Inflammatory macrophage treated with lipopolysaccharide for 4 hours (primary cell): ENCODE measurements at places on chromosomes 1 and 21.

DNA sequence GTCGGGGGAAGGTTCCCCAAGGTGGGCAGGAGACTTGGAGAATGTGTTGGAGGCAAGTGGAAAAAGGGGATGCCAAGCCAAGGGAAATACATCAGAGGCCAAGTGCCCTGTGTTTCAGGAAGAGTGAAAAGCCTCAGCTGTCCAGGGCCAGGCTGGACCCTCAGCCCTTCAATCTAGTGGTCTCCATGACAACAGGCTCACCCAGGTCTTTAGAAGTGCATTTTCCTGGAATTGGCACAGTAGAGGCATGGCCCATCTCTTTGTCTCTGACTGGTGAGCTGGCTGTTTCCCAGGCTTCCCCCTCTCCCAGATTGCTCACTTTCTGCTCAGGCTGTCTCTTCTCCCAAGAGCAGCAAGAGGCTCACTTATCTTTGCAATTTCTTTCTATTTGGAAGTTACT lies 10.4 kb upstream of the RHBG start:
- DNase-seq: no peak

DNA sequence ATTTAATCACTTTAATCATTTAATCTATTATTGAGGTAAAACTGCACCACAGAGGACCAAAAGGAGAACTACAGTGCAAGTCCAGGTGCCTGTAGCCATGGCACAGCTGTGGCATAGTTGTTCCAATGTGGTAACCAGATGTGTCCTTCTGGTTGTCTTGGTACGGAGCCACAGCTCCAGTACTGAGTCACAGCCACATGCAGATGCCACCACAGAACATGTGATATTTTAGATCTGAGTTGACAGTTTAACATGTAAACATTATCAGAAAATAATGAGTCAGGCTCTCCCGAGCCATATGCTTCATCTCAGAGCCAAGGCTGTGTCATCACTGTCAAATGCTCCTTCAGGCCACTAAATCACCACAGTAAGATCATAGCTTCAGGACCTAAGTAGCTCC lies 56.4 kb upstream of the RGS7 start:
- DNase-seq: no peak

DNA sequence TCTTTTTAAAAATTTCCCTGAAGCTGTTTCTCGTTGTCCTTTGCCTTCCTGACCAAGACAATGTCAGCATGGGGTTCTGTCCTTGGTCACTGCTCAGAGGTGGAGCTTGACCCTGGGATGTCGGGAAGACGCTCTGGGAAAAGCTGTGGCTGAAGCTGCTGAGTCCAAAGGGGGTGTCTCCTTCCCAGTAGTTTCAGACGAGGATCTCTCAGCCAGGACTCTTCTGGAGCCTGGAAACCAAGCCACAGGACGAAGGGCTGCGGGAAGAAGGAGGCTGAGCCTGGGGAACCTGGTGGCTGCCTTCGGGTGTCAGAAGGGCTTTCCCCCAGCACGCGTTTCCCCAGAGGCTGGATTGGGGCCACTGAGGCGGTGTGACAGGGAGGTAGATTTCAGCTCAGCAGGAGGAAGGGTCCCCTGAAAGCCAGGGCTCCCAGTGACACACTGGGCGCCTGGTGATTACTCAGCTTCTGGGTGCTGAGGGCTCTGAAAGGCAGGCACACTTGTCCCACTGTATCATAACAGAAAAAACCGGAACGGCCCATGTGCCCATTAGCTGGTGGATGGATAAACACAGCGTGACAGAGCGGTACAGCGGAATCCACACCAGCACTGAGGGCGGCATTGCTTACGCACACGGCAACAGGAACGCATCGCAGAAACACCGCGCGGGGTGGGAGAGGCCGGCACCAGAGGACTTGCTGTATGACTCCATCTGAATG lies 5.0 kb upstream of the KRTAP12-1 start:
- no peak for DNase-seq

DNA sequence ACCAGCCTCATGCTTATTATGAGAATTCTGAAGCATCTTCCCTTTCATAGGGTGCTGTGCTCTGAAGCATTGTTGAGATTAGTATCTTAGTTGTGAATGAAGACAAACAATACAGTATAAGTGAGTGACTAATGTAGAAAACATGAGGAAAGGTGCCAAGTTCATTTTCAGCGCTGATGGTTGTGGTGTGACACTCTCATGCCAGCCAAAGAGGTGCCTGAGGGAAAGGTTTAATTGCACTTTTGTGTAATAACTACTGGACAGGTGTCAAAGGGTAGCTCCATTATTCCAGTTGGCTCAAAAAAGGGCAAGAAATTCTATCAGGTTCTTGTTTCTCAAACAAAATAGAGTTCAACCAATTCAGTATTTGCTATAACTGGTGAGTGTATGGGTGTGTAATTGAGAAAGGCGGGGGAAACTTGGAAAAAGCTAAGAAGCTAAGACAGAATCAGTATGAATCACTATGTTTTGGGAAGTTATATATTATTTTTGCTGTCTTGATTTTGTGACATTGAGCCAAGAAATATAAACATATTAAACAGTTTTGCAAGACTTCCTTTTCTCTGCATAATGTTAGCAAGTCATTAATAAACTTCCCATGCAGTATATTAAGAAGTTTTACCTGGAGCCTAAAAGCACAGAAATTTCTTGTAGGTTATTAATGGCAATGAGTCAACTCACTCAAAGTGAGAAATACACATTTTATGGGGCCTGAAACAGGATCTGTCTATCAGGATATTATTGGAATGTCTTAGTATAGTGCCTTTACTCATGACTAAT lies 31.8 kb downstream of the KCNK2 start:
- no peak for DNase-seq

DNA sequence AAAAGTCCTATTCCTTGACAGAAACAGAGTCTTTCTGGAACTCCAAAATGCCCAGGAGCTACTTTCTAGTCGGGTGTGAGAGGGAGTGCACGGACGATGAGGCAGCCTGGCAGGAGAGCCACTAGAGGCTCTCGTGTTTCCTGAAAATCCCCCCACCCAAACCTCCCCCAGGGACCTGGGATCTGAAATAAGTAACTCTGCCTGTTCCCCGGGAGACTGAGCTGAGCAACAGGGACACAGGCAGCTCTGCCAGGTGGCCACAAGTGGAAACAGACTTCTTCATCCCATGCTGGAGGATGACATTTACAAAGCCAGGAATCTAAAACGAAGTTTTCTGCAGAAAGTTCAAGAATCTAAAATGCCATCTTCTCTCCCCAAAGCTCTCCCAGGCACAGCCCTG lies 77.1 kb downstream of the ITPKB start:
- DNase-seq: no peak

GRCh38 chr21:31666445-31667010 lies 7.0 kb downstream of the SOD1 start:
- no peak for DNase-seq

- no peak for DNase-seq
Measured at GRCh38 chr1:226222686-226223085, 778 bp upstream of the MIXL1 start.

DNA sequence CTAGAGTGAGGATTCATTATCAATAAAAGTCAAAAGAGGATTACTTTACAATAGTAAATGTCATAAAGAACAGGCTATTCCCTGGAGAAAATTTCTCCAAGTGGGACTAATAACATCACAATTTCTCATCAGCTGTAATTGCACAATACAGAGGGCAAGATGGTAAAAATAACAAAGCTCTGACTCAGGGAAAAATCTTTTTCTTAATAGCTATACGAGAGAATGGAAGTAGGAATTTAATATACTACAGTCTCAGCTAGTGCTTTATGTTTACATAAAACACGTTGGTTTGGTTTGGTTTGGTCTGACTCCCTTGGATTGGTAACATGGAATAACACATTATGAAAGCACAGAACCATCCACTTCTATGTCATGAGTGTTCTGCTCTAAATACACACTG lies 397.6 kb downstream of the LRRIQ3 start:
- no peak for DNase-seq

GRCh38 chr1:108049178-108049819 lies 84.3 kb upstream of the VAV3 start:
- peak; percentile 81 for DNase-seq
